Stimulated activated CD4-positive, alpha-beta T cell treated with anti-CD3 and anti-CD28 coated beads, TNF-alpha, amount 100 ng/mL, for 4 hours (primary cell): ENCODE measurements at places on chromosomes 3 and 15.

- no peak for DNase-seq
Measured at GRCh38 chr3:141863491-141863890, 13.0 kb upstream of the ATP1B3 start.

DNA sequence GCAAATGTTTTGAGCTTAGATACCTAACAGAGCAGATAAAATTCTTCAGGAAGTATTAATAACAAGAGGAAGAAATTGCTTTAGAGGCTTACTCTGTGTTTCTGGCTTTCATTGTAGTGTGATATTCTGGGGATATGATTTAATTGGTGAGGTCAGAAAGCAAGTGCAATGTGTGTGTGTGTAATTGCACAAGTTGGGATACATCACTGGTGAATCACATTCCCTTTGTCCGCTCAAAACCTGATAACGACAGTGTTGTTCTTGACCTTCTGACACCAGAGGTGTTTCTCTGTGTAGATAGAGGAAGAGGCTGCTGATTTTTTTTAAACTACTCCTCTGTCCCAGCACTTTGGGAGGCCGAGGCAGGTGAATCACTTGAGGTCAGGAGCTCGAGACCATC is 161.1 kb downstream of the CACNA2D3 start:
- no peak for DNase-seq

DNA sequence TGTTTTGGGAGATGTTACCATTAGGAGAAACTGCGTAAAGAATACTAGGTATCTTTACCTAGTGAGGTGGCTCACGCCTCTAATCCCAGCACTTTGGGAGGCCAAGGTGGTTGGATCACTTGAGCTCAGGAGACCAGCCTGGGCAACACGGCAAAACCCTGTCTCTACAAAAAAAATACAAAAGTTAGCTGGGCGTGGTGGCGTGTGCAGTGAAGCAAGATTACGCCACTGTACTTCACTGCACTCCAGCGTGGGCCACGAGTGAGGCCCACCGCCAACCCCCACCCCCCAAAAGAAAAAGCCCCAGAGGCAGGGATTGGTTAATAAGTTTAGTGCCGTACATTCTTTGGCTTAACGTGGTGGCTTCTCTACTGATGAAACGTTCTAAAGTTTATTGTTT is 23.5 kb downstream of the TRIM71 start:
- no peak for DNase-seq

DNA sequence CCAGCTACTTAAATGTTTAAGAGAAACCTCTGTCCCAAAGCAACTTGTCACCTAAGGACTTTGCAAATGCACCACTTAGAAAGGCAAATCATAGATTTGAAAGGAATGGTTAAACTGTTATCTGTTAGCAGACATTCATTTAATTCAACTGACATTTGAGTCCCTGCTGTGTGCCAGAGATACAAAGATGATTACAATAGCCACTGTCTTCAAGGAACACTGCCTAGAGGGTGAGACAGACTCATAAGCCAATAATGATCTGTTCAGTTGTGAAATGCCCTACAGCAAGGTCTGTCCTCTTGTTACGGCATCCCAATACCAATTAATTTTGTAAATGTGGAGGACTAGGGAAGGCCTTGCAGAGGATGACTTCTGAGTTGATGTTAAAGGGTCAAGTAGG is 113.1 kb downstream of the ATG7 start:
- no peak for DNase-seq

DNA sequence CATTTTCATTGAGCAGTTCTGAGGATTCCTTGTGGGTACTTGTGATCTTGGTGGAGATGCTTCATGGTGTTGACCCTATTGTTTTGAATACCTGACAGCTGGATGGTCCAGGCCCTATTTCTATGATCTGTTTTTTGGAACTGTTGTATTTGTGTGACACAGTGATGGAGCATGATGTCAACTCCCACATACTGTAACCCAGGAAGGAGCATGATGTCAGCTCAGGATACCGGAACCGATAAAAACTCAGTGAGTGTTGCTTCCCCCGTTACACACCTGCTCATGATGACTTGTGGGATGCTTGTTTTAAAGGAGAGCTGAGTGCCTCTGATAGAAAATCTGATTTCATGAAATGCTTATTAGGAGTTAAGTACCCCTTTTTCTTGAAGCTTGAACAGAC is 45.1 kb downstream of the ZBTB38 start:
- no peak for DNase-seq

DNA sequence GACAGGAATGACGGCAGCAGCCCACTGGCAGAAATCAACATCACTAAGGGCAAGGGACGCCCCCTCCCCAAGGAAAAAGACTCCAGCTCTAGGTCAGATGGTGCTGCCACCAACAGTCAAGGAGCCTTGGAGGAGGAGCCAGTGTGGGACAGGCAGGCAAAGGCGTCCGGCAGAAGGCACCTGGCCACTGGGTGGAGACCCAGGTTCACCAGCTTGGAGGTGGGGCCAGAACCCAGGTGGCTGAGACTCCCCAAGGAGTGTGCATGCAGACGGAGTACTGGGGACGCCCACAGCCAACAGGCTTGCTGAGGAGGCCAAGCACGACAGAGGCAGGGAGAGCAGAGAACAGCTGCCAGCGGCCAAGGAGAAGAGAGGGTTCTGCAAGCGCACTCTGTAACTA is 35.2 kb downstream of the PTPN23 start:
- no peak for DNase-seq

- DNase-seq: no peak
Measured at GRCh38 chr15:62099094-62099601, 32.4 kb downstream of the C2CD4A start.

GRCh38 chr15:48806151-48806550 is 4.7 kb downstream of the CEP152 start:
- DNase-seq: no peak

DNA sequence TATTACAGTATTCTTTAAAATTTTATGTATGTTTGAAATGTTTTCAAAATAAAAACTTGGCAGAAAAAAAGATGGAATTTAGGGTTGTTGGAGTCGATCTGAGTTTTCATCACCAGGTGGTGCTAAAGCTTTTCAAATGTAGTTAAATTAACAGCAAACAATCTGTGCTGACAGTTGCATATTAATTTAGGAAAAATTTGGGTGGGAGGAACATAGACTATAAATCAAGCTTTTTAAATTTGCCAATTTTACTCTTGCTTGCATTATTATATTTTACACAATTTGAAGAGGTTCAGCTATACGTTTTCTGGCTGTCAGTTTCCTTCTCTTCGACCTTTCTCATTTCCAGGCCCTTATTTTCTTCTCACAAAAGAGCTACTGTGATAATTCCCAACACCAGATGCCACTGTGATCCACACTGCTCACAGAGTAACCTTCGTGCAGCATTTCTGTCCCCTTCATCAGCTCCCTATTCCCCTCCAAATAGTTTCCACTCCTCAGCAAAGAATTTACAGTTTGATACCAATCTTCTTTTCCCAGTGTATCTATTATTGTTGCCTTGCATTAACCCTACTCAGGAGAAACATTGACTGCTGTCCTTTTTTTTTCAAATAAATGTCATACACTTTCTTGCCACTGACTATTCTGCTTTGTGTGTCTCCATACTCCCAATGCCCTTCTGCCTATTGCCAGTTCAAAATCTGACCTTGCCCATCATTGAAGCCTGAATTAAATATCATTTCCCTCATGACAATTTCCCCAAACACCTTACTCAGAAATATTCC is 53.4 kb upstream of the EIF5A2 start:
- DNase-seq: no peak

- DNase-seq: no peak
Measured at GRCh38 chr15:82764740-82765139, 41.1 kb downstream of the FSD2 start.

DNA sequence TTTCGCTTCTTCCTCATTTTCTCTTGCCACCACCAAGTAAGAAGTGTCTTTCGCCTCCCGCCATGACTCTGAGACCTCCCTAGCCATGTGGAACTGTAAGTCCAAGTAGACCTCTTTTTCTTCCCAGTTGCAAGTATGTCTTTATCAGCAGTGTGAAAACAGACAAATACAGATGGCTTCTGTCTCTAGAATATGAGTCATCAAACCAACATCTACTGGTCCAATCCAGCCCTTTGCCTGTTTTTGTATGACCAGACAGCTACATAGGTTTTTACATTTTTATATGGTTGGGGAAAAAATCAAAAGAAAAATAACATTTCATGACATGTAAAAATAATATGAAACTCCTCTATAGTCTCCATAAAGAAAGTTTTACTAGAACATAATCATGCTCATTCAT is 118.7 kb upstream of the PTPRG start:
- no peak for DNase-seq

GRCh38 chr3:177470197-177470941 is 273.1 kb upstream of the TBL1XR1 start:
- DNase-seq: no peak

DNA sequence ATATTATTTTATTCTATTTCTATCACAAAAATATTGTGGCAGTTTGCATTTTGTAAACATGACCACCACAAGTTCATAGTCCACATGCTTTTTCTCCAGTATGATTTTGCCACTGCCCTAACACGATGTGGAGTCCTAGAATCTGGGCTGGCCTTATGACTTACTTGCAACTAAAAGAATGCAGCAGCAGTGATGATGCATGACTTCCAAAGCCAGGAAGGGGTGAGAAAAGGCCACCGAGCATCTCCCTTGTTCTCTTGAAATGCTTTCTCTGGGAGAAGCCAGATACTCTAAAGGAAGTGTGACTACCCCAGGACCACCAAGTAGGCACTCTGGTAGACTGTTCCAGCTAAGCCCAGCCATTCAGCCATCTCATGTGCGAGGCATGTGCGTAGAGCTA is 191.6 kb upstream of the MRPL3 start:
- no peak for DNase-seq

DNA sequence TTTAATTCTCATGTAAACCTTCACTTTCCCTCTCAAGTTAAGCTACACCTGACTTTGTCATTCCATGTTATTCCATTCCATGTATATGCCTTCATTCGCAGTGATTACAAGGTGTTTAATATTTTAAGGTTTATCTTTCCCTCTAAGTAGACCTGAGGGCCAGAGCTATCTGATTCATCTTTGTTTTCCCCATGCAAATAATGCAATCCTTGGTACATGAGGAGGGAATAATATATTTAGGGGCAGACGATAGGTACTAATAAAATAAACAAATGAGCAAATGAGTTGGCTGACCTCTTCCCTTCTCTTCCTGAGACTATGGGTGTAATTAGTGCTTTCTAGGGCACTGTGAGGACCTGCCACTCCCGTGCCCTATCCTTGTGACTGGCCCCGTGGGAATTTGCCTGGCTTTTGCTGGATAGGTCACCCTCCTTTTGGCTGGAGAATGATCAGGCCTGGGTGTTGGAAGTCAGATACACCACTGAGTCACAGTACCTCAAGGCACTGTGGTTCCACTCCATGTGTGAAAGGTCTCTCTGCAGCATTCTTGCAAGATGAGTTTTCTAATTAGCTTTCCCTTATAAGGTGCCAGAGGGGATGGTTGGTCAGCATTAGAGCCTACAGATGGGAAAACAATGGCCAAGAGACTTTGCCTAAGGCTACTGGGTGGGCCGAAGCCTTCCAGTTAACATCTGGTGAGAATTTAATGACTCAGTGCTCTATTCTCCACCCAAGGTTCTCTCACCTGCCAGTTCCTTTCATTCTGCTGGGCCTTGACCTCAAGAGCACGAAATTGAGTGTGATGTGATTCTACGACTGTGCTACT is 183.2 kb downstream of the P3H2 start:
- DNase-seq: no peak

- no peak for DNase-seq
Measured at GRCh38 chr3:189103208-189103607, 68.6 kb upstream of the TPRG1 start.

- DNase-seq: no peak
Measured at GRCh38 chr3:134606033-134607025, 44.5 kb downstream of the KY start.

- no peak for DNase-seq
Measured at GRCh38 chr15:40085266-40085665, 23.4 kb downstream of the BMF start.
